Metanephros (tissue), 2 donors: ENCODE measurements at places on chromosomes 13 and 19. TPM values are rescaled to one million over a fixed set of nuclear protein-coding genes. Genes with fewer than 3 reads are reported as not detected.

TMPRSS9 gene
- total RNA-seq, result 0.23 TPM

ZNF528 gene
- 38.7 TPM for total RNA-seq

TEX26 gene
- total RNA-seq, result not detected

DDX49 gene
- total RNA-seq, result 43.4 TPM
